Astrocyte (in vitro differentiated cells and primary cell): ENCODE measurements at places on chromosomes 5 and 9. TPM values are rescaled to one million over a fixed set of nuclear protein-coding genes. Genes with fewer than 3 reads are reported as not detected.

DNA sequence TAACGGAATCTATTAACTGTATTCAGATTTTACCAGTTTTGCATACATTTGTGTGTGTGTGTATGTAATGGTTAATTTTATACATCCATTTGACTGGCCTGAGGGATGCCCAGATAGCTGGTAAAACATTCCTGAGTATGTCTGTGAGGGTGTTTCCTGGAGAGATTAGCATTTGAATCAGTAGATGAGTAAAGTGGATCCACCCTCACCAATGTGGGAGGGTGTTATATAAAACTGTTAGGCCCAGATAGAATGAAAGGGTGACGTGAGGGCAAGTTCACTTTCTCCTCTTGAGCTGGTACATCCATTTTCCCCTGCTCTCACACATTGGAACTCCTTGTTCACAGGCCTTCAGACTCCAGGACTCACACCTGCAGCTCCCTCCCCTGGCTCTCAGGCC lies 88.7 kb downstream of the EMB start:
- DNase-seq: no peak

- DNase-seq: no peak
Measured at GRCh38 chr5:62308439-62308838, 2.4 kb downstream of the KIF2A start.

GRCh38 chr9:106648799-106649198 lies 214.2 kb upstream of the ZNF462 start:
- DNase-seq: no peak

Gene LCN10
- total RNA-seq: not detected in 2 replicates

GRCh38 chr9:137494550-137495351 lies 35.6 kb upstream of the NSMF start:
- no peak for DNase-seq

GRCh38 chr5:41418220-41419031 lies 92.0 kb downstream of the PLCXD3 start:
- peak; percentile 54 for DNase-seq

GRCh38 chr5:173925449-173926071 lies 37.4 kb downstream of the CPEB4 start:
- no peak for DNase-seq

Gene PCDHB7
- total RNA-seq: 0.79 and 1.0 TPM in 2 replicates

GRCh38 chr5:30195036-30195435 lies 998.5 kb upstream of the CDH6 start:
- DNase-seq: no peak

- DNase-seq: no peak
Measured at GRCh38 chr9:32483343-32483742, 42.7 kb downstream of the RIGI start.

DNA sequence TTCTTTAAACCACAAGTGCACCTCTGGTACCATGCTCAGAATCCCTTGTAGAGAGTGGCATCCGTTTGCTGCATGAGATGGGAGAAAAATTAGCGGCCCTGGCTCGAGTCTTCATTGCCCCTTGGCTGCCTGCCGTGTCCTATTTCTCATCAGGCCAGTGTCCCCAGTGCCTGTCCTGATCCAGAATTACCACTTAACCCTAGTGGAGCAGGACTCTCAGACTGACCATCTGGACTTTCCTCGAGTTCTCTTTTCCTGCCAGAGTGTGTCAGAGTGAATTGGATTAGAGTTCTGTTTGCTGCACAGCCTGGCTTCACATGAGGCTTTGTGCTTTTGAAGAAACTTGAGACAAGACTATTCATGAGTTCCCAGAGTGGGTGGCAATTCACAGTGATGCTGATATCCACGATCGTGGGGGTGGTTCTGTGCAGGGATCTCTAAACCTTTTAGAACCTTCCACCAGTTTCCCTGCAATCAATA lies 92.6 kb downstream of the C9orf152 start:
- peak; percentile 57 for DNase-seq

Gene PRRT1B
- not detected in 2 replicates for total RNA-seq

- peak; percentile 33 for DNase-seq
Measured at GRCh38 chr5:5344606-5345005, 77.9 kb upstream of the ICE1 start.

DNA sequence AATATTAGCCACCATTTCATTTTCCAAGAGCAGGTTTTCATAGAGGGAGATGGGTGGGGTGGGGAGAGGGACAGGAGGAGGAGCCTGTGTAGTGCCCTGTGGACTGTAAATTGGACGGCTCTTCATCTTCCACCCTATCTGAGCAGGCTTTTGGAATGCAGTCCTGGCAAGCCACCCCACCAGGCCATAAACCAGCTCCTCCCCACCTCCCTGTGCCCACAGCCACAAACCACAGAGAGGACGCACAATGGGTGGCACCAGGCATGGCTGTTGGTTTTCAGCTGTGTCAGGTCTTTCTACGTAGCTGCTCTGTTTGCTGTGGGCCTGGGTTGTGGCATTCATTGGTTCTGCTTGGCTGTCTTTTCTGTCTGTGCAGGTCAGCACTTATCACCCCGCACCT lies 58.0 kb downstream of the PLAC8L1 start:
- DNase-seq: no peak

DNA sequence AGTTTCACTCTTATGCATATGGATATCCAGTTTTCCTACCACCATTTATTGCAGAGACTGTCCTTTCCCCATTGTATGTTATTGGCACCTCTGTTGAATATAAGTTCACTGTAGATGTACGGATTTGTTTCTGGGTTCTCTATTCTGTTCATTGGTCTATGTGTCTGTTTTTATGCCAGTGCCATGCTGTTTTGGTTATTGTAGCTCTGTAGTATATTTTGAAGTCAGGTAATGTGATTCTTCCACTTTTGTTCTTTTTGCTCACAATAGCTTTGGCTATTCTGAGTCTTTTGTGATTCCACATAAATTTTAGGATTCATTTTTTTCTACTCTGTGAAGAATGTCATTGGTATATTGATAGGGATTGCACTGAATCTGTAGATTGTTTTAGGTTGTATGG lies 26.1 kb upstream of the CCNB1 start:
- no peak for DNase-seq

Gene MUSK
- not detected in 2 replicates for total RNA-seq

Gene PFN3
- total RNA-seq: not detected in 2 replicates

DNA sequence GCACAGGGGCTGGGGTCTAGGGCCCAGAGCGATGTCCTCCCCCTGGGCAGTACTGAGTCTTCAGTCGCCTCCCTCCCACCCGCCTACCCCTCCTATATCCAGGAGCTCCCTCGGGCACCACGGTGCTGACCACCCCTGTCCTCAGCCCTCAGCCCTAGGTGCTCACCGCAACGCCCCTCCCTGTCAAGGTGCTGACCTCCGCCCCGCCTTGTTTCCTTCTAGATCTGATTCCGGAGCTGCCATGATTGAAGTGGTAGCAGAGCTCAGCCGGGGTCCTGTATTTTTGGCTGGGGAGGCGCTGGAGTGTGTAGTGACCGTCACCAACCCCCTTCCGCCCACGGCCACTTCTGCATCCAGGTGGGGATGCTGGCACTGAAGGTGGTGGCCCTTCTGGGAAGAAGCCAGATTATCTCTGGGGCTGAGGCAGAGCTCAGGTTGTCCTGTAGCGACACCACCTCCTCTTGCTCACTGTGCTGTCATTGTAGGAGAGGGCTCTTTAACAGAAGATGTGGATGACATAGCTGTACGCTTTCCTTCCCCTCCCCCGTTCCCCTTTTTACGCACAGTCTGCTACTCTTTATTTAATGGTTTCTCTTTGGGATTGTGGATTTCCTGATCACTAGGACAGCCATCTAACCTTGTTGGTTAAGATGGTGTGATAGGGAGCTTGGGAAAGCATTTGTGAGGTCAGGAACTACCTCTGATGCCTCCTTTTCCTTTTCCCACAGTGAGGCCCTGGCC lies 598 bp downstream of the RGP1 start:
- no peak for DNase-seq

DNA sequence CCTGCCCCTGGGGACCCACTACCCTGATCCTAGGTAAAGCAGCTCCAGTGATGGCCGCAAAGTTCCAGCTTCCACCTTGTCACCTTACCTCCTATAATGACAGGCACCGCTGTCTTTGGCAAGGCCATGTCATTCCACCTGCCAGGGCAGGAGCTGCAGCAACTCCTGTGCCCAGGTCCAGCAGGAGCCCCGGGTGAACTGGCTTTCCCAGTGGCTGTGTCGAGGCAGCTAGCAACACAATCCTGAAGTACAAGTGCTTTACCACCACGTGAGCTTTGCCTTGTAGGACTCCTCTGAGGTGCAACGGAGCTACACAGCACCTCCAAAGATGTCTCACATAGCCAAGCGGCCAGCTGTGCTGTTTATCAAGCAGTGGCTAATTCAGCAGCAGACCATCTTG lies 20.7 kb upstream of the MGAT1 start:
- DNase-seq: no peak

GRCh38 chr5:8727396-8727795 lies 818.5 kb downstream of the SEMA5A start:
- no peak for DNase-seq

DNA sequence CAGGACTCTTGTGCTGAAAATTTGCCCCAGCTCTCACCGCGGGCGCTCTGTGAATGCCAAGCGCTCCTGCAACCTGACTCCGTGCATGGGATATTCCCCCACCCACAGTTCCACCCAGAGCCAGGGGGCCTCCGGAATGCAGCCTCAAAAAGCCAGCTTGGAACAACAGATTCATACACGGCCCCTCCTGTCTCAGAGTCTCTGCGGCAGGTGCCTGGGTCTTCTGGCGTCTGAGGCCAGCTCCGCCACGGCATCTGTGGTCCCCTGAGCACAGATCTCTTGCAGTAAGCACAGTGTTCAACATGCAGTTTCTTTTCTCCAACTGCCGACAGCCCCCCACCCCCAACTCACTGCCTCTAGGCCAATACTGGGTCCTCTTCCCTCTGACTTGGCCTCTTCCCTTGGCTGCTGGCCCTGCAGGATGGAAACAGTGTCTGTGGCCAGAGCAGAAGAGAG lies 355.7 kb upstream of the IRX2 start:
- DNase-seq: no peak

DNA sequence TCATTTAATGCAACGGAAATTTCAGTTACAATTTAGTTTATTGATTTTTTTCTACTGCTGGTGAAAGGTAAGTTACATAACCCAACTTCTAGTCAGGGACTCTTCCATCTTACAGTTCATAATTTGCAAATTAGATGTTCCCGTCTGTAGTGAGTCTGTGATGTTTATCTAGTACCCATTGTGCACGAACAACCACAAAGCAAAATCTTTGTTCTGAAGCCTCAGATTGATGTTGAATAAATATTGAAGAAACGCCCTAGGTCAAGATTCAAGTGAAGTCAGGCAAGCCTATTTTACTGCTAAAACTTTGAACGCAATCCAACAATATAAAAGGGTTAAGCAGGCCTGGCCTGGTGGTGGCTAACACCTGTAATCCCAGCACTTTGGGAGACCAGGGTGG lies 43.1 kb downstream of the BASP1 start:
- no peak for DNase-seq

DNA sequence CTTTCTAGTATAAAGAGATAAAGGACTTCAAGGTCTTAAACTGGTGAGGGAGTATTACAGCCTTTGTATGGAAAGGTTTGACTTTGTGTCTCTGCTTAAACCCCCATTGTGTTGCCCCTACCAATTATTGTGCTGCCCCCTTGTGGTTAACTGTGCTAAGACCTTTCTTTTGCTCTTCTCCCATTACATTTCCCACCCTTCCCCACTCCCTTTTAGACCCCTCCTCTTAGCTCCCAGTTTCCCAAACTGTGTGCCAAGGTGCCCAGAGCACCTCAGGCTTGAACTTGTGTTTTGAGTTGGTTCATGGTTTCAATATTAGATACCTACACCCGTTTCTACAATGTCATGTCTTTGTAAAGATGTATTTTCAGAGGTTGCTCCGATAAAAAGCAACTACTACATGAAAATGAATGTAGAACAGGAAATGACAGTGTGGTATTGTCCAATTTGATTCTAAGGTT lies 2.9 kb downstream of the JAK2 start:
- peak; percentile 47 for DNase-seq

Gene GPR150
- 0.14 TPM in 1 of 2 replicates, not detected in the other for total RNA-seq

Gene MRPS30
- 42.0 and 44.1 TPM in 2 replicates for total RNA-seq

DNA sequence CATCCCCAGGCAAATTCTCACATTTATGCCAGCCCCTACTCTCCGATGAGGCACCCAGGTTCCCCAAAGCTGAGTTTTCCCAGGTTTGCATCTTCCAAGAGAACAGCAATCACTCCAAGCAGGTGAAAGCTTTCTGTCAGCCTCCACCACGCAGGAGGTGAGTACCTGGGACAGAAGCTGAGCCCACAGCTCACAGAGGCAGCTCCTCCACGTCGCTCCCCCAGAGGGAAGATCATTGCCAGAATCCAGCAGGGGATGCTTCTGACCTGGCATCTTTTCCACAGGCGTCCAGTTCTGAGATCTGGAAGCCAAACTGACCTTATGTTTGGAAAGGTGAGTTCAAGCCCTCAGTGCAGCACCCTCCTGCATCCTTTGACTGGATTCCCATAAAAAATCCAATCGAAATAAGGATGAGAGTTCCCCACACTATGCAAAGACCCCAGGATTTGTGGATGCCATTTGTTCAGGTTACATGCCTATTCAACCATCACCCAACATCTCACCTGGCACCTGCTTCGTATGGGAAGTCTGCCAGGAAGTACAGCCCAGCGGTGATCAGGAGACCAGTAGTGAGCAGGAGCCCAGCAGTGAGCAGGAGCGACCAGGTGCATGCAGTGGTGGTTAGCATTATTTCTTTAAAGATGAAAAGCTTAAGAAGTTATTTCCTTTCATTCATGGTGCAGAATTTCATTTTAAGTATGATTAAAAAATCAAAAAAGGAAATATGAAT lies 47.4 kb upstream of the OLFM1 start:
- no peak for DNase-seq

GRCh38 chr5:128681096-128681495 lies 143.1 kb upstream of the FBN2 start:
- DNase-seq: peak; percentile 18

DNA sequence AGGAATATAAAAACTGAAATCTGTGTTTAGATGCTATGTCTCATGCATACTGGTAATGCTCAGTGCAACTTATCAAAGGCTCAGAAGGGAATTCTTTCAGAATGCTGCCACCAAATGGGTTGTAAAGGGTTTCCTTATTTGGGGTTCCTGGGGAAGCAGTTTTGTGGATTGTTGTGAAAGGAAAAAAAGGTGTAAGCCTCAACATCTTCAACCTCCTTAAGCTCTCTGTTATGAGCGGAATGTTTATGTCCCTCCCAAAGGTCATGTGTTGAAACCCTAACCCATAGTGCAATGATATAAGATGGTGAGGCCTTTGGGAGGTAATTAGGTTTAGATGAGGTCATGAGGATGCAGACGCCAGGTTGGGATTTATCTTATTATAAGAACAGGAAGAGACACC lies 41.6 kb downstream of the GNA14 start:
- DNase-seq: no peak

Gene NEUROG1
- not detected in 2 replicates for total RNA-seq
